ENCODE measurements at places on chromosomes 5 and 9.

DNA sequence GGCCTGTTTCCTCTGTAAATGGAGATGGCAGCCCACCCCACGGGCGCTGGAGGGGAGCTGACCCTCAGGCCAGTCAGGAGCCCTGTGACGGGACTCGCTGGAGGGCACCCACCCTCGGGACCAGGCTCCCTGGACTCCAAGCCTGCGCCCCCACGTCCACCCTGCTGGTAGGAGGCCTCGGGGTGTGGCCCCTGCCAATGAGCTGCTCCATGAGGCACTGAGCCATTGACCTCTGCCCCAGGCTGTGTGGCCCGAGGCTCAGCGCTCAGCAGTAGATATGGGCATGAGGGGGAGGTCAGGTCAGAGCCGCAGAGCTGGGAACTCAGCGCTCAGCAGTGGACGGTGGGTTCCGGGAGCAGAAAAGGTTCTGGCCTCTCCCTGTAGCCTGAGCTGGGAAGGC is 52.3 kb upstream of the EGFL7 start:
- no peak for DNase-seq

DNA sequence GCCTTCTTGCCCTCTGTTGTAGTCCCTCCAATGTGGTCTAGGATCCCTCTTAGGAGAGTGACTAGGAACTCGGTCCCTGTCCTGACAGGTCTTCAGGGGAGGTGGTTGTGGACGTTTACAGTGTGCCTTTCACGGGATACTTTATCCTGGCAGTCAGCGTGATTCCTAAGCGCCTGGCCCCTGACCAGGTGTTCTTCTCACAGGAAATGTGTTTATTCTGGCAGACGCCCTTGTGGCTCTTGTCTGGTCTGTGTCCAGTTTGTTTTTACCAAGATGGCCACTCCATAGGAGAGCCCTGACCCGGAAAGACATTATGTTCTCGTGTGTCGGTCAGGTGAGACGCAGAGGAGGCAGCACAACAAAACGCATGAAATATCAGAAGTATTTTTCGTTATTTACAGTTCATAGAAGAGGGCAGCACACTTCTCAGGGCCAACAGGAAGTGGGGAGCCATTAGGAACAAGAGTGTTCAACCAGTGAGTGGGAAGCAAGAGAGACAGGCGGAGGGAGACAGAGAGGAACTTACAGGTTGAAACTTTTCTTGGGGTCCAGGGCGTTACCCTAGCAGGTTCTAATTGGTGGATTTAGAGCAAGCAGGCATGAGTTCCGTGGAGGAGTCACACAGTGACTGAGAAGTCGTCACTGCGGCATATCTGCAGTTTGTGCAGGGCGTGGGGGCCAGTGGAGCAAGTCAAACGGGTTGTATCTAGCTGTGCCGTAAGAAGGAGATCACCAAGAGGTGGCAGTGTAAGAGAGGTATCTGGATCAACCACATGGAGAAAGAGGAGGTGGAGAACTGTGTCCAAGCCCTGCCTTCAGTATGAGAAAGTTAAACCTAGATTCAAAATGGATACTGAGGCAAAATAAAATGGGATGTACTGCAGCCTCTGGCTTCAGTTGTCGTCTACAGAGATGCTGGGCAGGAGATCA is 412.9 kb downstream of the ZSWIM6 start:
- no peak for DNase-seq

DNA sequence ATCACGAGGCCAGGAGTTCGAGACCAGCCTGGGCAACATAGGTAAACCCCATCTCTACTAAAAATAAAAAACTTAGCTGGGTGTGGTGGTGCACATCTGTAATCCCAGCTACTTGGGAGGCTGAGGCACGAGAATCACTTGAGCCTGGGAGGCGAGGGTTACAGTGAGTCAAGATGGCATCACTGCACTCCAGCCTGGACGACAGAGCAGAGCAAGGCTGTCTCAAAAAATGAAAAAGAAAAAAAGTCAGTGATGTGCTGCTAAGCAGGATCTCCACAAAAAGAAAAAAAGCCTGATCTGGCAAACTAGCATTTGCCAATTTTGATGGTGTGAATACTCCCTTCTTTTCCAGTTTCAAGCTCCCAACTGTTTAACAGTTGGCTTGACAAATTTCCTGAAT is 21.9 kb downstream of the F2R start:
- DNase-seq: no peak

DNA sequence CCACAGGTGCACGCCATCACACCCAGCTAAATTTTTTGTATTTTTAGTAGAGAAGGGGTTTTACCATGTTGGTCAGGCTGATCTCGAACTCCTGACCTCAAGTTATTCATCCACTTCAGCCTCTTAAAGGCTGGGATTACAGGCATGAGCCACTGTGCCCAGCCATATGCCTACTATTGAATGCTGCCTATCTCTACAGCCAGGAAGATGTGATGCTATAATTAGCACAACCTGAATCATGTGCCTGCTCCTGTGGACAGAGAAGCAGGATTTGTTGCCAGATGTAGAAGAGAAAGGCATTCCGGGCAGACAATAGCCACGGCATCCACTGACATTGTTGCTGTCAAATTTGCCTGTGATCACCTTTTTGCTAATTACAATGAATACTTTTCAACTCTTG is 24.4 kb upstream of the MLLT3 start:
- no peak for DNase-seq

DNA sequence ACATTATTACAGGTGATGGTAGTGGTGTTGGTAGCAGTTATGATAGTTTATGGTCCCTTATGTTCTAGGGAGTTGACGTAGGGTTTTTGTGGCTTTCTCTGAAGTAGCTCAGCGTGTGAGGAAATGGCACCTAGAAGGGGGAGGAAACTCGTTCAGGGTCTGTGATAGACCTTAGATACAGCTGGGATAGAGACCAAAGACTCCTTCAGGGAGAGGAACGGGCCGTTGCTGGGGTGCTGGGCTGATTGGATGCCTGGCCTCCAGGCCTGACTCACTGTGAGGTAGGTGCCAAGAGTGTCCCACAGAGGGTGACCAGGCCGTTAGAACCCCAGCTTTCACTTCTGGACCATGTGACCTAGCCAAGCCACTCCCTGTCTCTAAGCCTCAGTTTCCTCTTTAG is 96.6 kb downstream of the DAB2IP start:
- DNase-seq: no peak

DNA sequence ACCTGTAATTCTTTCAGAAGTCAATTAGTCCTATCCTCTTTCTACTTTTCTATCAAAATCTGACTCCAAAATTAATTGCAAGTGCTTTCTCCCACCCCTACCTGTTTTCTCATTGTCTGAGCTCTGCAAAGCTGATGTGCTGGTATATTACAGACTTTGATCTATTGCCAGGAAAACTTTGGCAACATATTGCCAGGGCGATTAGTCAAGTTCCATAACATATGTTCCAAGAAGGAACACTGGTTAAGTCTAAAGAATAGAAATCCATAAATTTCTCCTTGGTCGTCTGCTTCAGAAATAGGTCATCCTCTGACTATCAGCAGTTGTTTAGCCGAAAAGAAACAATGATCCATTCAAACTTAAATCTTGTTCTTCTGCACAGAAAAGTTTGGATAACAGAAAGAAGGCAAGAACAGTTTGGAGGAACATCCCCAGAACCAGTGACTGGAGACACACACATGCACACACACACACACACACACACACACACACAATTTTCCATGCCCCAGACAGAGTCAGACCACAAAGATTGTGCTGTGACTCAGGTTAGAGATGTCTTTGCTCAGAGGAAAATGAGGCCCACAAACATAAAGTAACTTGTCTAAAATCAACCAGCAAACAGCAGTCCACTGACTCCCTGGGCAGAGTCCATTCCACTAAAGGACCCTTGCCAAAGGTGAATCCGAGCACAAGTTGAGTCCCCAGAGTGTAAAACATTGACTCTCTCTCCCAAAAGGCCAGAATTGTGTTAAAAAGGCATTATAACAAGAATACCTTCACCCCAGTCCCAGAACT is 202.1 kb downstream of the DEPDC1B start:
- DNase-seq: no peak

Measured in activated T-cell treated with anti-CD3 and anti-CD28 coated beads, Interleukin-2, amount 50 U/mL, for 4 hours (primary cell).